Fibroblast of gingiva (primary cell): ENCODE measurements at places on chromosomes 1 and 21.

DNA sequence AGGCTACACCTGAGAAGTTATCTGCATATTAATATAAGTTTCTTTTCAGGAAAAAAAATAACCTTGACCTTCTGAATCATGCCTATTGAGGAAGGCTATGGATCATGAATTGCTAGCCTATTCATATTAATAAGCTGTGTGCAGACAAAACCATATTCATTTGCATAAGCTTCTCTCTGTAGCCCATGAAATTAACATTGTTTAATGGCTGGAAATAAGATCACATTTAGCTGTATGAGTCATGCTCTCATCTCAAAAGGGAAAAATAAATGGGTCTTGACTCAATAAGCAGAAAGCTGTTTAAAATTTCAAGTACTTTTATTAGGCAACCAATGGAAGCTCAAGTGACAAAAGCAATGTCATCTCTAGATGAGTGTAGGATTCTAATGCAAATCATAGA is 330.0 kb upstream of the DEPDC1 start:
- DNase-seq: no peak

- no peak for DNase-seq
Measured at GRCh38 chr1:27604579-27605299, 795 bp upstream of the AHDC1 start.

DNA sequence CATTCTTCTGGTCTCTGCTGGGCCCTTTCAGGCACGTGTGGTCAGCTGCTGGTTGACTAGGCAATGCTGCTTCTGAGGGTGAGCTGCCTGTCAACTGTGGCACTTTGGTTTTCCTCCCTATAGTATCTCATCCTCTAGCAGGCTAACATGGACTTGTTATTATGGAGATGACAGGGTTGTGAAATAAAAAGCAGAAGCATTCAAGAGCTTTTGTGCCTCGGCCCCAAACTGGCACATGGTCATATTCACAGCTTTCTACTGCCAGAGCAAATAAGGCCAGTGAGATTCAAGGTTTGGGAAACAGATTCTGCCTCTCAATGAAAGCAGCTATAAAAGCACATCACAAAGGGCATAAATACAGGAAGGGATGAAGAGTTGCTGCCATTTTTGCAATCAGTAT is 1.6 kb upstream of the ZNF124 start:
- no peak for DNase-seq

DNA sequence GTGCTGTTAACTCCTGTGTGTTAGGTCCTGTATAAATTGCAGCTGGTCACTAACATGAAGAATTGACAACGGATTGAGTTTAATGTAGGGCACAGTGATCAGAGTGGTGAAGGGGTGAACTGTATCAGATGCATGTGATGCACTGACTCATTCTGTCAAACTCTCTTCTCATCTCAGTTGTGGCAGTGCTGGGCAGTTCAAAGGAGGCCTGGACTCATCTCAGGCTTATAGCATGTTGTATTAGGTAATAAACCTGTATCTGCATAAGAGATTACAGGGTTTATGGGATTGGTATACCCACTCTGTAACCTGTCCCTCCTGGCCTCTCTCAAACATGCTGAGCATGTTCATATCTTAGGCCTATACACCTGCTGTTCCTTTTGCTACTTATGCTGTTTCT is 12.4 kb upstream of the GBP3 start:
- no peak for DNase-seq

DNA sequence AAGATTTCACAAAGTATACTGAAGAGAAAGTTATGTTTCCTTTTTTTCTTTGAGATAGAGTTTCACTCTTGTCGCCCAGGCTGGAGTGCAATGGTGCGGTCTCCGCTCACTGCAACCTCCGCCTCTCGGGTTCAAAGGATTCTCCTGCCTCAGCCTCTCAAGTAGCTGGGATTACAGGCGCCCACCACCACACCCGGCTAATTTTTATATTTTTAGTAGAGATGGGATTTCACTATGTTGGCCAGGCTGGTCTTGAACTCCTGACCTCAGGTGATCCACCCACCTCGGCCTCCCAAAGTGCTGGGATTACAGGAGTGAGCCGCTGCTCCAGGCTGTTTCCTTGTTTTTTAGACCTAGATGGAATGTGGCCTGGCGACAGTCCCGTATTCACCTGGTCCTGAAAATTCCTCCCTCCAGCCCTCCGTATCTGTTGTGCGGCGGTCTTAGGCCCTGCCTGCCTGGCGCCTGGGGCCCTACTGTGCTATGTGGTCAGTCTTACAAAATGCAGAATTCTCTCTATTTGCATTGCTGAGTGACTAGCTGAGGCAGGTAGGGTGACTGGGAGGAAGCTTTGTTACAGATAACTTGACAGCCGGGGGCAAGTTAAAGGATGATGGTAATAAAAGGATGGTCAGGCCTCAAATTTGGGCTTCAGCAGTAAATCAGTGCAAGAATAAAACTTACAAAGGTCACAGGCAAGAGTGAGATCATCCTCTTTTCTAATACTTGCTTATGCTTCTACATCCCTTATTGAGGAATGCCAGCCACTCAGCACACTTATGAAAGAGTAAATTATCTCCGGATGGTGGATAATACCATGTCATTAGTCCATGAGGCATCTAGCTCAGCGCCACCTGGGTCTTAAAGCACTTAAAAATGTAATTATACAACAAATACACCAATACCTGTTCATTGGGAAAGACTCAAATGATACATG is 30.3 kb downstream of the PARK7 start:
- peak; percentile 78 for DNase-seq

GRCh38 chr1:234833646-234834045 is 223.7 kb upstream of the IRF2BP2 start:
- DNase-seq: no peak

- peak; percentile 64 for DNase-seq
Measured at GRCh38 chr1:68051475-68051874, 1.0 kb upstream of the DIRAS3 start.

DNA sequence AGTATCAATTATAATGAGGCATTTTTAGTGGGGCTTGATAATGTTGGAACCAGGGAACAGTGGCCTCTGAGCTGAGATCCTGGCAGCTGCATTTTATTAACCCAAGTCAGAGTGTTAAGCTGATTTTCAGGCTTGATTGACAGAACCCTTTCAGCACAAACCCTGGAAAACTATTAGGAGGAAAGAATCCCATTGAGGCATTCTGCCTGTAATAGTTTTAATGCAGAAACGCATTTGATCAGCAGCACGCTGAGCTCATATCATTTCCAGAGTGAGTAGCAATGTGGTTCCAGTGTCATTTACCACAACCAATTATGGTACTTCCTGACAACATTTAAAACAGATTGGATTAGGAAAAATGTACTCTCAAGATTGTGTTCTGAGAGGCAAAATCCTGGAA is 78.3 kb upstream of the BARHL2 start:
- no peak for DNase-seq

- no peak for DNase-seq
Measured at GRCh38 chr1:5639106-5639722, 353.0 kb downstream of the NPHP4 start.

GRCh38 chr1:246275036-246275435 is 232.0 kb downstream of the SMYD3 start:
- no peak for DNase-seq
